ENCODE measurements at places on chromosomes 3 and 15.

DNA sequence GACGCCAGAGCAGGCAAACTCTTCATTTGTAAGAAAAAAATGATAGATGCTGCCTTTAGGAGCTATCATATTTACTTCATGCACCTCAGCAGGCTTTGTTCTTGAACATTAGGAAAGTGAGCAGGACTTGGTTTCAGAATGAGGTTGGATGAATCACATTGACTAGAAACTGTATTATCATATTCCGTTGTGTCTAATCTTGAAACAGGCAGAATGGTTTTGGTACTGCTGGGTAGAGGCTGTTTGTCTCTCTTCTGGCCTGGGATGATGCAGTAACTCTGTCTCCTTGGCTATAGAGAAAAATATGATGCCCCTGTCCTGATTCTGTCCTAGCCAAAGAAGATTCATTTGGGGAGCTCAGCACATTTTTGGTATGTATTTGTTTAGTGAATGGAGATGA, 344.2 kb upstream of the GRM7 start:
- no peak for DNase-seq

- DNase-seq, result no peak
Observed at GRCh38 chr15:94610069-94610468, 378.7 kb downstream of the MCTP2 start.

GRCh38 chr3:47005212-47006144, 26.0 kb downstream of the NBEAL2 start:
- DNase-seq, result no peak

- no peak for DNase-seq
Observed at GRCh38 chr3:159151130-159151529, 349.3 kb downstream of the MFSD1 start.

GRCh38 chr15:65392368-65392767, 14.6 kb upstream of the IGDCC3 start:
- no peak for DNase-seq

DNA sequence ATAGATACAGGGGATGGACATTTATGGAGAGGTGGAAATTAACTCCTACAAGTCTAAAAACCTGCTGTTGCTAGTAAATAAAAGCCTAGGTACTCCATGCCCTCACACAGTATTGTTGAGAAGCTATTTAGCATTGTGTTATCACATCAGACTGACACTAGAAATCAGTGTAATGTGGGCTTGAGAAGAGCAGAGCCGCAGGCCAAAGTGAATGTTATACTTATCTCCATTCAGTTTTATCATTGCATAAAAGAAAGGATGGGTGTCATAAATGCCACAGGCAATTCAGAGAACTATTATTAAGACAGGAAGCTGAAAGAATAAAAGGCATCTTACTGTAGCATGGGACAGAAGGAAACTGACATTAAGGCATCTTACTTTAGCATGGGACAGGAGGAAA, 13.7 kb upstream of the ISLR start:
- no peak for DNase-seq

GRCh38 chr15:62087671-62088352, 21.0 kb downstream of the C2CD4A start:
- DNase-seq, result no peak

GRCh38 chr15:57301307-57301706, 75.0 kb upstream of the CGNL1 start:
- DNase-seq, result no peak

GRCh38 chr15:99819981-99820718, 86.9 kb upstream of the LYSMD4 start:
- DNase-seq, result no peak

- no peak for DNase-seq
Observed at GRCh38 chr3:162250782-162251181, 754.2 kb downstream of the OTOL1 start.

DNA sequence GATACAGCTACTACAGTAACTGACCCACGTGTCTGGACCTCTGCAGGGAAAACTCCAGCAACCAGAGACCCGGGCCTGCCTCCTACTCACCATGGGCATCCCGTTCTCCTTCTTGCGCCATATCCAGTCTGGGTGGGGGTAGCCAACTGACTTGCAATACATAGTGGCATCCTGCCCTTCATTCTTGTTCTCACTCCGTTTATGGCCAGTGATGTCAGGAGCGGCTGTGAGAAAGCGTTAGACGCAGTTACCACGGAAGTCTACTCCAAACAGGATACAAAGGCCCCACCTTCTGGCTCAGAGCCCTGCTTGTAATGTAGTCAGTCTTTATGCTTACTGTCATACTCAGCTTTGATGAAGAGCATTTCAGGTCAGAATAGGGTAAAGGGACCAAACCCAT, 59.6 kb downstream of the NPTN start:
- DNase-seq, result peak; percentile 42

DNA sequence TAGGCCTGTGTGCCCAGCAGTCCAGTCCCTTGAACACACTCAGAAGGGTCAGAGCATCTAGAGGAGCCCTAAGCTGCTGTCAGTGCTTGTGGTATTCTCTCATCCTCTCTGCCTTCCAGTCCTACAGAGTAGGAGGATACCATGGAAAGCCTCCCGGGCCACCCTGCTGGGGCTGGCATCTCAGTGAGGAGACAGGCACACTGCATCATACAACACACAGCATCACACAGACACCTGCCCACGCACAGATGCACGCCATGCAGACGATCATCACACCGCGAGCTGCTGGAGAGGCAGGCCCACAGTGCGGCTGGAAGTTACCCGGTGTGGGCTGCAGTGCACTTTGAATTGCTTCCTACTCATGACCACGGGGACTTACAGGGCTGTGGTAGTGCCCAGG, 15.2 kb downstream of the GABRA5 start:
- DNase-seq, result no peak

GRCh38 chr15:25188551-25189101, 233.8 kb downstream of the SNRPN start:
- DNase-seq, result no peak

Data from WERI-Rb-1 (cell line).